ENCODE measurements at places on chromosomes 3 and 15.

DNA sequence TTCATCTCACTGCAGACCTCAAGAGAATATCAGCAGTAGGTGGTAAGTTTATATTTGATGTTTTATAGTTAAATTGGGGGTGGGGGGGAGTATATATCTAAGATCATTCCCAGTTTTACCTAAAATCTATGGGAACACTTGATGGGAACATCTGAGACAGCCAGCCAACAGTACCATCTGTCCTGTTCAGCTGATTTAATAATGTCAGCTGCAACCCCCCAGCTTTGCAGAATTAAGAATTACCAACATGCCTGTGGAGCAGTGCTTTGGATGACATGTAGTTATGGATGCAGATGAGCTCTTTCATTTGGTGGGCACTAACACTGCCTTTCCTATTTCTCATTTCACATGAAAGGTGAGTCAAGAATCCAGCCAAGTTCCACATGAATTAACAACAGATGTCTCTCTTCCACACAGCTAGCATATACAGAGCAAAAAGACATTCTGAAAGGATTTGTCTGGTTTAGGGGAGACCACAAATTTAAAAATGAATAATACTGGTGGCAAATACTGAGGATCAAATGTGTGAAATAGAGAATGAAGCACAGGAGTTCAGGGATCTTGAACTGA is 76.2 kb downstream of the SETD5 start:
- no peak for DNase-seq

DNA sequence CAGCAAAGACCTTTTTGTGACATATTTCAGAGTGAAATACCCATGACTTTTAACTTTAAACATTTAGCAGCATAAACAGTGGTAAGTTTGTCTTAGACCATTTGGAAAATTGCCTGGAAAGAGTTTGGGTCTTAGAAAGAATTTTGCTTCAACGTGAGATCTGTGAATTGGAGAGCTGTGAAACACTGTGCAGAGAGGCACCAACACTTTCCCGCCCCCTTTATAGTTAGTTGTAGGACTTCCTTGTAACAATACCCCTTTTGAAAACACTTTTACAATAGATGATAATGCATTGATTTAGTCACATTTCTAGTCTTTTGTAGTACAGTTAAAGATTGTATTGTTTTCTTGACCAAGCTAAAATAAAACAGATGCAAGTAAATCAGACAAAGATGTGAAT is 43.5 kb upstream of the MBNL1 start:
- no peak for DNase-seq

- DNase-seq = no peak
Measured at GRCh38 chr3:71554649-71555048, 28.9 kb downstream of the FOXP1 start.

GRCh38 chr3:191634902-191635301 is 173.9 kb downstream of the PYDC2 start:
- DNase-seq = peak; percentile 22

- peak; percentile 47 for DNase-seq
Measured at GRCh38 chr3:127428344-127428997, 140.6 kb upstream of the PRR20G start.
